ENCODE measurements at places on chromosomes 2 and 18.

- no peak for DNase-seq
Observed at GRCh38 chr2:237497009-237497837, 10.2 kb downstream of the MLPH start.

GRCh38 chr2:88545118-88545517, 82.1 kb downstream of the EIF2AK3 start:
- no peak for DNase-seq

DNA sequence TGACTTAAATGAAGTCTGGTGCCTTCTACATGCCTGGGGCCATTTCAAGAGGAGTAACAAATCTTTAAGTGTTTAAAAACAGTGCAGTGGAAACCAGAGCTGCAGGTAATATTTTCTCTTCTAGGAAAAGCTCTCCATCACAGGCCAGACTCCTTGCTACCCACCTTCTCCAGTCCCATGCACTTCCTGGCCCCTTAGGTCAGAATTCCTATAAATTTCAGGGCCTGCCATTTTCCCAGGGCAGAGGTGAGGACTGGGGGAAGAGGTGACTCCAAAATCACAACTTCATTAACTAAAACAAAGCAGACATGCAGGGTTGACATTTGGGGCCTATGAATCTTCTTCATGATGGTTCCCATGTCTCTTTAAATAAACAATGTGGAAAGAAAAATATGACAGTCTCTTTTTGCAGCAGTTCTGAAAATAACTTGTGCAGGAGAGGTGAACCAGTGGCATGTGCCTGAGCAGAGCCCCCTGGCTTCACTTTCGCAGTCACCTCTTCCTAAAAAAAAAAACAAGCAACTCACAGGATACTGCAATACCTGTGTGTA, 63.7 kb upstream of the TANC1 start:
- no peak for DNase-seq

DNA sequence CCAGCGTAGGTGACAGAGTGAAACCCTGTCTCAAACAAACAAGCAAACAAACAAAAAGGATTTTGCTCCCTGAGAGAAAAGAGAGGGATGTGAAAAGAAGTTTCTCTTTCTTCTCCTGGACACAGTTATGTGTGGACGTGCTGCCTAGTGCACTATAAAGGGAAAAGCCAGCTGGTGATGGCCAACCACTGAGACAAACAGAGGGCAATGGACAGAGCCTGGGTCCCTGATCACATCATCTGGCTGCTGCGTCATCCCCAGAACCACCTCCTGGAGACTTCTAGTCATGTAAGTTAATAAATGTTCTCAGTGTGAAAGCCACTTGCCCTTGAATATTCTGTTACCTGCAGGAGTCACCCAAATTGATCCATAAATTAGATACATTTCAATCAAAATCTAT, 184.9 kb downstream of the PDE11A start:
- no peak for DNase-seq

DNA sequence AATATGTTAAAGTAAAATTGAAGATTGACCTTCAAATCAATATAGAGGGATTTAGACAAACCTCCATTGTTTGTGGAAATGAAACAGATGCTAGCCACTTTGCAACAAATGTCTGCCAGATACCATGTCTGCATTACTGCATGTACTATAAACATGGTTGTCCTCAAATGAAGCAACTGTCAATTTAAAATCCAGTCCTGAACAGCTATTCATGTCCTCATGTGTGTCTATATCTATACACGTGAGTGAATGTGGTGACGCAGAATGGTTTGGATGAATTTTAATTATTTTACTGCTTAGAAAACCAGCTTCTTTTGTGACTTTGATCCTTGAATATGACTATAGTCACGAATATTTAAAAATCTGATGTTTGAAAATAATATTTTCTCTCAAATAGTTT, 71.5 kb downstream of the NYAP2 start:
- DNase-seq: no peak

GRCh38 chr18:49581371-49581770, 19.5 kb downstream of the LIPG start:
- DNase-seq: no peak

DNA sequence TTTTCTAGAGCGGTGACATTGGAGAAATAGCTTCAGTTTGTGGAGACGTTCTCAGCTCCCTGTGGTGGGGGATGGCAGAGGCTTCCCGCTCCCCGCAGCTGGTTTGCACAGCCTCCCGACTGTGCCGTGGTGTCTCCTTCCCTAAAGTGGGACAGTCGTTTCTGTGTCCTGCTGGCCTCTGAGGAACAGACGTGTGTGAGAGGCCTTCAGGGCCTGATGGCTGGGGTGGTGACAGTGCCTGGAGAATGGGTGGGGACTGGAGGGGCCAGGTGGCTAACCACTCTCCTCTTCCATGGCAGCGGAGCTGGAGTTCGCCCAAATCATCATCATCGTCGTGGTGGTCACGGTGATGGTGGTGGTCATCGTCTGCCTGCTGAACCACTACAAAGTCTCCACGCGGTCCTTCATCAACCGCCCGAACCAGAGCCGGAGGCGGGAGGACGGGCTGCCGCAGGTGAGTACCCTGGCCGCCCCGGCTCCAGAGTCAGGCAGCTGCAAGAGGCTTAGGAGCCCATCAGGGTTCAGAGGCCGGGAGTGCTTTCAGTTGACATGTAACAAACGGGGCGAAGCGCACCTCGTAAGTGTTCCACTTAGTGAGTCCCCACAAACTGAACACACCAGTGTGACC, 105.4 kb downstream of the FAM210A start:
- DNase-seq: no peak

GRCh38 chr18:48949050-48949605, 1.6 kb downstream of the SMAD7 start:
- DNase-seq: no peak
